Cerebellum (tissue), 4 donors: ENCODE measurements at places on chromosomes 11 and 22.

DNA sequence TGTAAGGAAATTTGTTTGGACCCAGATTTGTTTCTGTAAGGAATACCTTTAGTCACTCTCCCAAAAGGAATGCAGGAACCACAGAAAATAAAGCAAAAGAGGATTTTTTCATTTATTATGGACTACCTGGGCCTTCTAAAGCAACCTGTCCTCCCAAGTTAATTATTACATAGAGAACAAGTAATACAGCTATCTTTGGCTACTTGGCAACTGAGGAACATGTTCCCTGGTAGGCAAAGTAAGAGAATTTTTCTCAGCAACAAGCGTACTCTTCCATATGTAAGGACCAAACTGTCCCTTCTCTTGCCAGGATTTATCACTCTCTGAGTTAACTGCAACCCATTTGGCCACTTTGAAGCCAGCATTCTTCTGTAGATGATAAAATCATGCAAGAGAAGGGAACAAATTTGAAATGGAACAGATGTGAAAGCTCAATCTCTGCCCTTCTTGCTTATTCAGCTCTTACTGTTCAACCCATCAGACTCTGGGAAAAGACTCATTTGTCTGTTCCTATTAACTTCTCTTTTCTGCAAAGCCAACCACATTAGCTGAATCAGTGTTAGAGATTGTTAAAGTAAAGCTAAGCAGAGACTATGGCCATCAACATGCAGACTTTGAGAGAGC is 190.2 kb downstream of the SWAP70 start:
- DNase-seq, result no peak

DNA sequence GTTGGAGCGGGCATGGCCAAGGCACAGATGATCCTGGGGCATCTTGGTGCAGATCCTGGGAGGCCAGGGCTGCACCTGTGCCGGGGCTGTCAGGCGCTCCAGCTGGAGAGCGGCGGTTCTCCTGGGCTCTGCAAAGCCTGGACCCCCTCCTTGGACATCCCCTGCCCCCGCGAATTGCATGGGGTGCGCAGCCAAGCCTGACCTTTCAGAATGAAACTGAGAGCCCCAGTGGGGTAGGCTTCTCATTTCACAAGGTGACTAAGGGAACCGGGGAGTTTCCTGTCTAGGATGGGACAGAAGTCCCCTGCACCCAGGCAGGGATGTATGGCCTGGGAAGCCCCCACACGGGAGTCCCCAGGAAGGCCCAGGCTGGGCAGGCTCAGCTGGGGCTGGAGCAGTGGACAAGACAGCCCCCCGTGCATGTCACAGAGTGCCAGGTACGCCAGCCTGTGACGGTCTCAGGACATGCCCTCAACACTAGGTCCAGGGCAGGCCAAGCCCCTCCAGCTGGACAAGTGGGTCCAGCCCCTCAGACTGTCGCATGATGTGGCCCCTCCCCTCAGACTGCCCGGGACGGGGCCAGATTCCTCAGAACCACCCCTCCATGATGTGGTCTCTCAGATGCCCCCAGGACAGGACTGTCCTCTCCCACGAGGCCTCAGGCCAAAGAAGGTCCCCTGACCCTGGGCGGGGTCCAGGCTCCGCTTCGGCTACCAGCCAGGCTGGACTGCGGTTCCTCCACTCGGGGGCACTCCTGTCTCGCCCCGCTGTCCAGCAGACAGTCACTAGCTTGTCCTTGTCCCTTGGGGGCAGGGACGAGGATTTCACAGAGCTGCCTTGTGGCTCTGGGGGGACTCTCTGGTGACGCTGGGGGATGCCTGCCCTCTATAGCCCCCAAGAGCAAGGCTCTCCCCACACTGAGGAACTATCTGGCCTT is 2.3 kb downstream of the LSP1 start:
- no peak for DNase-seq

GRCh38 chr11:12668166-12668565 is 6.1 kb upstream of the TEAD1 start:
- no peak for DNase-seq

GRCh38 chr22:23067691-23068090 is 2.6 kb upstream of the GNAZ start:
- DNase-seq, result no peak
